ENCODE measurements at places on chromosomes 5 and 9. TPM values are rescaled to one million over a fixed set of nuclear protein-coding genes. Genes with fewer than 3 reads are reported as not detected.

Gene SMIM32
- not detected for total RNA-seq

Gene ARSI
- total RNA-seq, result not detected

Gene ARL15
- total RNA-seq, result 12.3 TPM

Gene SIT1
- 213 TPM for total RNA-seq

Gene PKD2L2
- not detected for total RNA-seq

Gene LRRC19
- total RNA-seq, result not detected

Gene RNF183
- not detected for total RNA-seq

Gene FCN1
- not detected for total RNA-seq

Gene PITX1
- total RNA-seq, result not detected

Gene NDST1
- 0.63 TPM for total RNA-seq

Gene CKMT2
- total RNA-seq, result not detected

Gene TMEM252
- total RNA-seq, result not detected

Gene INSL4
- not detected for total RNA-seq

Gene PCDHB9
- total RNA-seq, result not detected

Gene PCDHGB6
- total RNA-seq, result not detected

DNA sequence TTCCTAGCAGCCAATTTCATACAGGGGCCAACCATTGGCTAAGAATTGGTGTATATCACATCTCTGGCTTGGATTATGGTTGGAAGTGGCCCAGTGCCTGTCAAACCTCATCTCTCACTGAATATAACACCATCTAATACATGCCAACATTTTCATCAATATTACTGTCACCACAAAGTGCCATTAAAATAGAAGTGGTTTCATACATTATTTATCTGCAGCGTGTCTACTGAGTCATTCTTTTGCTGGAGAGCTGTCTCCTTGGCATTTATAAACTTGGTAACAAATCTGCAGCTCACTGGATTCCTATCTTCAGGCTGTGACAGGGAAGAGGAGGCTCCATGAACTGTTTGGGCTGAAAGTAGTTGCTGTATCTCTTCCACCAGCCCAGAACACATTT lies 70.9 kb downstream of the PTTG1 start:
- H3K4me1 ChIP-seq, result peaks cover under 1% of the 10 kb centered on the region
- H3K4me3 ChIP-seq, result no peak overlapping the region
- no peaks in the 10 kb centered on the region for H3K36me3 ChIP-seq
- DNase-seq, result no peak

- H3K4me1 ChIP-seq, result no peaks in the 10 kb centered on the region
- no peak overlapping the region for H3K4me3 ChIP-seq
- no peak overlapping the region for H3K27ac ChIP-seq
- no peaks in the 10 kb centered on the region for H3K36me3 ChIP-seq
- no peaks in the 10 kb centered on the region for H3K27me3 ChIP-seq
These were observed 290.4 kb upstream of the TUT7 start for GRCh38 chr9:86644675-86645034.

GRCh38 chr9:22919423-22919822 lies 472.8 kb downstream of the DMRTA1 start:
- H3K27ac ChIP-seq, result no peak overlapping the region
- no peaks in the 10 kb centered on the region for H3K4me1 ChIP-seq
- no peak for DNase-seq
- no peaks in the 10 kb centered on the region for H3K27me3 ChIP-seq
- no peaks in the 10 kb centered on the region for H3K36me3 ChIP-seq

DNA sequence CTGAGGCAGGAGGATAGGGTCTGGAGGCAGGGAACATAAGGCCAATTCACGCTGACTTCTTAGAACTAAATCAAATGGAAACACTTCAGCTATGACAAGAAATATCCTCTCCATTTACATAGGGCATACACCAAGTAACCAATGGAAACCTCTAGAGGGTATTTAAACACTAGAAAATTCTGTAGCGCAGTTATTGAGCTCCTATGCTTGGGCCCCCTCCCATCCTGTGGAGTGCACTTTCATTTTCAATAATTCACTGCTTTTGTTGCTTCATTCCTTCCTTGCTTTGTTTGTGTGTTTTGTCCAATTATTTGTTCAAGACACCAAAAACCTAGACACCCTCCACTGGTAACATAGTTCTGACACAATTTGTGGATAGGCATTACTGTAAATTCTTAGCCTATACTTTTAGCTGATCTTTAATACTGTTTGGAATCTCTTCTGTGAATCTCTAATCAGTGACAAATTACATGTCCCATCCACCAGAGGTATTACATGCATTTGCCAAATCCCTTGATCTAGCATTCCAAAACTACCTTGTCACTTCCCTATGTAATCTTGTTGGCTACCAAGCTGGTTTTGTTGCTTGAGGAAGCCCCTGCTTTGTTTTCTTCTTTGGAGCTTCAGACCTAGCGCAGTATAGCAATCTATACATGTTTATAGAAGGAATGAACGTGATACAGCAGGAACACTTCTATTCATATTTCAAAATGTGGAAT lies 61.6 kb downstream of the ST8SIA4 start:
- peaks cover 57% of the 10 kb centered on the region for H3K36me3 ChIP-seq
- H3K27me3 ChIP-seq, result no peaks in the 10 kb centered on the region
- no peak for DNase-seq

DNA sequence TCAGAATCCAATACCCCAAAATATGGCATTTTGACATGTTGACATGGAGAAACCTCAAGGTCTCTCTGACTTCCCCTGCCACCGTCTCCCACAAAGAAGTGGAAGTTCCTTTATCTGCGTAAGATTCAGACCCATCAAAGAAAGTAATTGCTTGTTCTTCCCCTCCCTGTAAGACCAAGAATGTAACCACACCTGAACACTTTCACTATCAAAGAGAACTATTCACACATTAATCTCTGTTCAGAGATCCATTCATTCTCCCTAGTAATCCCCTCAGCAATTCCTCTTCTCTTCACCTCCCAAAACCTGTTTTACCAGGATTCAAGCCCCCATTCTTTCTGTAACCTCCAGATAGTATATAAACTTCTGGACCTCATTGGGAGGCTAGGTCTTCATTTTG lies 4.1 kb upstream of the SLC1A1 start:
- peaks cover 16% of the 10 kb centered on the region for H3K4me1 ChIP-seq
- no peaks in the 10 kb centered on the region for H3K36me3 ChIP-seq
- DNase-seq, result no peak
- H3K4me3 ChIP-seq, result no peak overlapping the region

- no peak overlapping the region for H3K4me3 ChIP-seq
- DNase-seq, result no peak
- no peak overlapping the region for H3K27ac ChIP-seq
- no peaks in the 10 kb centered on the region for H3K36me3 ChIP-seq
These were observed 132.5 kb upstream of the CHD1 start for GRCh38 chr5:99061299-99061698.

DNA sequence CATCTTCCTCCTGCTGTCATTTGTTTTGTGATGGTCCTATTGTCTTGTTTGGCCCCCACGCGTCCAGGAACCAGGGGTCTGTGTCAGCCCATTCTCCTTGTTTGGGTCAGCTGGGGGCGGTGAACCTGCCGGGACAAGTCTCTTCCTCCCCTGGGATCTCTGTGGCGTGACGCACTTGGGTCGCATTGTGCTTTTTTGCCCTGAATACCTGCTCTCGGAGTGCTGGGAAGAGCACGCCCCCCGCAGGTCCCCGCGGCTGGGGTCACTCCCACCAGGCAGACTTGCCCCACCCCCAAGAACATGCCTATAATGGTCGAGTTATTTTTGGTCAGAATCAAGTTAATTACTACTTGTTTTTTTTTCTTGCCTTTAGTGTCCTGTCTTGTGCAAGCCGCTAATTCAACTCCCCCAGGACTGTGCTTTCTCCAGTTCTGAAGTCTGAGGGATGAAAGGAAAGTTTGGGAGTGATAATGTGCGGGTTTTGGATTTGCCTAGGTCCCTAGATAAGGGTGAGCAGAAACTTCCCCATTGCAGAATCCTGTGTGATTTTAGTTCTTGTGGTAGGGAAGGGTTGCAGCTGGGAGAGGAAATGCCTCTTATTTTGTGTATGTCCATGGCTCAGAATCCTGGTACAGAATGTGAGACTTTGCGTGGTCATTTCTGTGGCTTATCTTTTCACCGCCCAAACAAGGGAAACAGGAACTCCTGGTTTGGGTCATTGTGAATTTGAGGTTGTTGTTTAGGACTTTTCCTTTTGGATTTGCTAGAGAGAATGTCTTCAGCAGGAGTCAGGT lies 789 bp downstream of the ACER2 start:
- peak overlapping the region; percentile 81 for H3K27ac ChIP-seq
- peaks cover 2% of the 10 kb centered on the region for H3K36me3 ChIP-seq
- H3K27me3 ChIP-seq, result peaks cover 8% of the 10 kb centered on the region

GRCh38 chr9:130539420-130540223 lies 39.8 kb upstream of the FUBP3 start:
- no peak overlapping the region for H3K27ac ChIP-seq
- H3K4me3 ChIP-seq, result no peak overlapping the region
- H3K36me3 ChIP-seq, result no peaks in the 10 kb centered on the region
- peaks cover 6% of the 10 kb centered on the region for H3K4me1 ChIP-seq

DNA sequence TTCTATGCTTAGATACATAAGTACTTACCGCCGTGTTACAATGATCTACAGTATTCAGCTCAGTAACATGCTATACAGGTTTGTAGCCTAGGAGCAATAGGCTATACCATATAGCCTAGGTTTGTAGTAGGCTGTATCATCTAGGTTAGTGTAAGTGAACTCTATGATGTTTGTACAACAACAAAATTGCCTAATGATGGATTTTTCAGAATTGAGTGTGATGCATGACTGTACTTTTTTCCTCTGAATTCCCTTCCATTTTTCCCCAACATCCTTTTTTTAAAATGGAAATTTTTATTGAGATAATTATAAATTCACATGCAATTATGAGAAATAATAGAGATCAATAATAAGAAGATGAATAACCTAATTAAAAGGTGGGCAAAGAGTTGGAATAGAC lies 67.9 kb upstream of the TNFSF8 start:
- DNase-seq, result no peak
- H3K36me3 ChIP-seq, result peaks cover 5% of the 10 kb centered on the region
- H3K27me3 ChIP-seq, result no peaks in the 10 kb centered on the region
- H3K27ac ChIP-seq, result no peak overlapping the region
- no peaks in the 10 kb centered on the region for H3K4me1 ChIP-seq

- H3K36me3 ChIP-seq, result peaks cover 2% of the 10 kb centered on the region
- DNase-seq, result no peak
- H3K4me1 ChIP-seq, result no peaks in the 10 kb centered on the region
- no peak overlapping the region for H3K4me3 ChIP-seq
- H3K27me3 ChIP-seq, result peaks cover 40% of the 10 kb centered on the region
- H3K27ac ChIP-seq, result no peak overlapping the region
These were observed 170.1 kb upstream of the PITX1 start for GRCh38 chr5:135204151-135204600.

- H3K27ac ChIP-seq, result no peak overlapping the region
- no peak overlapping the region for H3K4me3 ChIP-seq
- no peaks in the 10 kb centered on the region for H3K36me3 ChIP-seq
- H3K4me1 ChIP-seq, result peaks cover 15% of the 10 kb centered on the region
- DNase-seq, result no peak
These were observed 509.8 kb downstream of the CCDC171 start for GRCh38 chr9:16062542-16063240.

DNA sequence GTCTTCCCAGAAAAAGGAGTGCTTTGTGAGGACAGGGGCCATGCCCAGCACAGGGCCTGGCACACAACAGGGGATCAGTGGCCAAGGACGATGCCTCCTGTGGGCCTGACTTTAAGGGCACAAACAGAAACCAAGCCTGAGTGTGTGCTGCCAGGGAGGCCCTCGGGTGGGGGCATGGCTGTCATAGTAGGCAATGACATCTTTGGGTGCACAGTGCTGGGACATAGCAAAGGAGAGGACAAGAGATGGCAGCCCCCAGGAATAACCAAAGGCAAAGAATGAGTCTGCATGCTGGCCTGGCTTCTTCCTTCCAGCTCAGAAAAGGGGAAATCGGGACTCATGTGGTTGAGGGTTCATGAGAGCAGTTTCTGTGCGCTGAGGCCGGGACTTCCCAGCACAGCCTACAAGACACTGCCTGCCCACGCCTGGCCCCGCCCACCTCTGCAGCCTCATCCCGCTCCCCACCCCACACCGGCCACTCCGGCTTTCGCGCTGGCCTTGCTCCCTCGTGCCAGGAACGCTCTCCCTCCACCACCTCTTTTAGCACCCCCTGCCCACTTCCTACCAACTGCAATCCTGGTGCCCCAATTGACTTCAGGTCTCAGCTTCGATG lies 13.8 kb upstream of the LHX2 start:
- peak overlapping the region; percentile 12 for H3K4me3 ChIP-seq
- no peak for DNase-seq
- H3K27me3 ChIP-seq, result peaks cover 73% of the 10 kb centered on the region
- H3K36me3 ChIP-seq, result no peaks in the 10 kb centered on the region
- H3K27ac ChIP-seq, result no peak overlapping the region

DNA sequence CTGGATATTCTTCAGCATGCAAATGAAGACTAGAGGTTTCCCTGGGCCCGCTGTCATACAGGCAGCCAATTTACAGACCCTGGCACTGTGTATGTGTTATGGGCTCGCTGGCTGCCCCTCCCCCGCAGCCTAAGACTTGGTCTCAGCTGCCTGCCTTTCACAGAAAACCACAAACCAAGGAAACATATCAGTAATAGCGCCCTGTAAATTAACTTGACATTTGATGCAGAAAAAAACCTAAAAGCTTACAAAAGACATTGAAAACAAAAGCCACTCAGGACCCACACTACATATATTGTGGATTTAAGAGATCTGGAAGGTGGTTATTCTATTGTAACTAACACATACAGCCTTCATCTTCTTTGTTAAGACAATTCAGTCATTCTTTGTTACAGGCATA lies 287.0 kb upstream of the TMEM161B start:
- no peak overlapping the region for H3K4me3 ChIP-seq
- no peaks in the 10 kb centered on the region for H3K36me3 ChIP-seq
- H3K27me3 ChIP-seq, result peaks cover 8% of the 10 kb centered on the region
- peaks cover 4% of the 10 kb centered on the region for H3K4me1 ChIP-seq
- no peak overlapping the region for H3K27ac ChIP-seq
- no peak for DNase-seq

- no peaks in the 10 kb centered on the region for H3K4me1 ChIP-seq
- no peak for DNase-seq
- H3K27me3 ChIP-seq, result peaks cover 2% of the 10 kb centered on the region
- no peak overlapping the region for H3K4me3 ChIP-seq
These were observed 6.3 kb upstream of the ZNF883 start for GRCh38 chr9:113018247-113018646.
